ENCODE measurements at places on chromosomes 12 and 14.

DNA sequence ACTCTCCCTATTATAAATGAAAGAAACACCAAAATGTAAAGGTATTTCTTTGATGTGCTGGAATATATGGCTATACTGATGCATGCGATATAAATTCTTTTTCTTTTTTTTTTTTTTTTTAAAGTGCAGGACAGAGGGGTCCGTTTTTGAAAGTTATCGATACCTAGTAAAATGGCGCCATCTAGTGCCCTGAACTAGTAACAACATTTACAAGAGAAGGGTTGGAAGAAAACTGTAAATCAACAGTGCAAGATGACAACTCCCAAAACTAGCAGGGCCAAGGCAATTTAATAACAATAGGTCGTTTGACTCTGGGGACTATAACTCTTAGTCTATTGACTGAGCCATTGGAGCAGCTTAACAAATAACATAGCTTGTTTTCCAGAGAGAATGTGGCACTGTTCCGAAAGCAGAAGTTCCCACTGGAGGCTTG, 137.7 kb downstream of the SPTSSA start:
- DNase-seq, result no peak

- DNase-seq, result peak; percentile 66
Observed at GRCh38 chr12:14257734-14258574, 107.5 kb upstream of the ATF7IP start.

GRCh38 chr12:32680787-32681186, 1.7 kb downstream of the DNM1L start:
- no peak for DNase-seq

DNA sequence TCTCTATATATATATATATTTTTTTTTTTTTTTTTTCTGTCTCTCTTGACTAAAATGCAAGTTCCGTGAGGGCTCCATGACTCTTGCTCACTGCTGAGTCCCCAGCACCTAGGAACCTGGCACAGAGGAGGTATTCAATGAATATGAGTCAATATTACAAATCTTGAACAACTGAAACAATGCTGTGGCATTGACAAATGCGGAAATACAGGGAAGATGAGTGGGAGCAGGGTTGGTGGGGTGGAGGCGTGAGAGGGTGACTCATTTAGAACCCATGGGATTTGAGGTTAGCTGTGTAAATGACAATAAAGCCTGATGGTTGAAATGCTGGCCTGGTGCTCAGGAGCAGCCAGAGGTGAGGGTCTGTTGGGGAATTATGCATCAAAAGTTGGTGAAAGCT, 121.7 kb upstream of the FUT8 start:
- DNase-seq, result no peak

- DNase-seq, result no peak
Observed at GRCh38 chr14:61566537-61567225, 128.6 kb upstream of the HIF1A start.

DNA sequence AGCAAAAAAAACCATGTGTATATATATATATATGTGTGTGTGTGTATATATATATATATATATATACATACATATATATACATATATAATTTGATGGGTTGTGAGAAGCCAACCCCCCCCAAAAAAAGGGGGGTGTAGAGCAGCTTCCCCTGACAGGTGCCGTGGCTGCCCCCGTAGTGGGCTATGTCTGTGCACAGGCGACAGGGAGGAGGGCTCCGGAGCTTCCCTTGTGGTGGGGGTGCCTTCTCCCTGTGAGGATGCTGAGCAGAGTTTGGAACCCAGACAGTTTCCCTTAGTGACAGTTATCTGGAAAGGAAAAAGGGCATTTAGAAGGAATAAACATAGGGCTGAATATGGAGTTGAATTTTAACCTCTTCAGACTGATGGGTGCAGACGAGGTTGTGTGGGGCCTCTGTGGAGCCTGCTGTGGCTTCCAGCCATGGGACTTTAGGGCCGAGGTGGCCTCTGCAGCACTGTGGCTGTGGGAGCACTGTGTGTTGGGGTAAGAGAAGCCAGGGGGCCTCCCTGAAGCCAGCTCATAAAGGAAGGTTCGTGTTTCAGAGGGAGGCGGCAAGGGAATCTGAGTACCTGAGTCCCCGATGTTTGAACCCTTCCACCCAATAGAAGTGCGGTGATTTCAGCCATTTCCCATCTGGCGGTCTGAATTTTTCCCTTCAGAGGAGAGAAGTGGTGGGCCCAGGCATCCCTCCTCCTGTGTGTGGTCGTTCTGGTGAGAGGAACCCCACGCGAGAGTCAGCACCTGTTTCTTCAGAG, 19.8 kb downstream of the XRCC3 start:
- no peak for DNase-seq

GRCh38 chr12:96343347-96343954, 56.8 kb downstream of the CDK17 start:
- DNase-seq, result no peak

DNA sequence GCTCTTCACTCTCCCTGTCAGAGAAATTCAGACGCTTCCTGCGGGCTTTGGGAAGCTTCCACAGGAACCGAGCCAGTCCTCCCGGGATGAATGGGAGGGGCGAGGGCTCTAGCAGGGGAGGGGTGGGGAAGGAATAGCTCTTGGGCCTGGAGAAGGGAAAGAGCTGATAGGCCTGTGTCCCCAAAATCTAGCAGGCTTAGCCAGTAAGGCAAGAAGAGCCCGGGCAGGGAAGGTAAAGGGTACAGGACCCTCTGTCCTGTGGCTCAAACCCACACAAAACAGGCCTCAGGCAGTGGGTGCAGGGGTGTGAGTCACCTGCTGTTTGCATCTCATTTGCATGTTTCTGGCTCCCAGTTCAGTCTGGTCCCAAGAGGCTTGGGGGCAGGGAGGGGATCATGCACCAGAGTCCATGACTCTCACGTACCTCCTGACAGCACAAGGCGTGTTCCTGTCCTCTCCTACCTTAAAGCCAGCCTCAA, 8.7 kb upstream of the SMUG1 start:
- no peak for DNase-seq

DNA sequence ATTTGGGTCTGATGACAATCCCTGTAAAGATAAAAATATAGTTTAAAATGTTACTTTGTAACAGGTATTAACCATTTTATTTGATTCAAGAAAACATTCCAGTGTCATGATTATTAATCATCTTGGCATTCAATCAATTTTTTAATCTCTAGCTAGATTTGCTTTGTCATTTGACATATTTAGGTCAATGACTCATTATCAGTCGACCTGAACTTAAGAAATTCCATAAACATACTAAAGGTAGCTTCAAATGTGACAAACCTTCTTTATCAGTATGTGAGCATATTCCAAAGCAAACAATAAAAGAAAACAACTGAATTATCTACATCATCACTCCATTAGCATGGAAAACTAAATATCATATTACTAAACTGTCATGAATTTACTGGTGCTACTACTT, 50.8 kb upstream of the CDKL1 start:
- DNase-seq, result no peak

- no peak for DNase-seq
Observed at GRCh38 chr14:26281280-26281998, 316.4 kb downstream of the NOVA1 start.

- no peak for DNase-seq
Observed at GRCh38 chr14:55701638-55702037, 121.6 kb downstream of the KTN1 start.

GRCh38 chr12:25728056-25728595, 175.0 kb upstream of the LMNTD1 start:
- DNase-seq, result no peak

Data from activated effector memory CD4-positive, alpha-beta T cell treated with Interleukin-2 at 50 U/mL for 16 hours (primary cell).